Urinary bladder (tissue), 4 donors: ENCODE measurements at places on chromosomes 16 and 17. TPM values are rescaled to one million over a fixed set of nuclear protein-coding genes. Genes with fewer than 3 reads are reported as not detected.

Gene KRT40
- not detected for total RNA-seq

Gene KRT12
- not detected for total RNA-seq

Gene LRRC45
- 8.7 TPM for total RNA-seq

Gene TRPV2
- total RNA-seq = 6.8 TPM

Gene GCGR
- not detected for total RNA-seq

Gene ZNF423
- 14.0 TPM for total RNA-seq

Gene WDR59
- 28.7 TPM for total RNA-seq

Gene ACSM2A
- not detected for total RNA-seq

Gene CISD3
- 1.6 TPM for total RNA-seq

Gene SLC16A6
- total RNA-seq = 0.74 TPM

GRCh38 chr16:68907781-68908181 is 64.5 kb downstream of the TANGO6 start:
- no peak for DNase-seq

GRCh38 chr17:78817123-78817522 is 23.5 kb downstream of the USP36 start:
- DNase-seq = no peak

GRCh38 chr16:25040543-25040942 is 25.4 kb upstream of the ARHGAP17 start:
- DNase-seq = no peak

GRCh38 chr17:78958641-78959127 is 21.0 kb downstream of the LGALS3BP start:
- no peak for DNase-seq

GRCh38 chr17:79798299-79799173 is 1.7 kb upstream of the CBX8 start:
- no peak for DNase-seq

DNA sequence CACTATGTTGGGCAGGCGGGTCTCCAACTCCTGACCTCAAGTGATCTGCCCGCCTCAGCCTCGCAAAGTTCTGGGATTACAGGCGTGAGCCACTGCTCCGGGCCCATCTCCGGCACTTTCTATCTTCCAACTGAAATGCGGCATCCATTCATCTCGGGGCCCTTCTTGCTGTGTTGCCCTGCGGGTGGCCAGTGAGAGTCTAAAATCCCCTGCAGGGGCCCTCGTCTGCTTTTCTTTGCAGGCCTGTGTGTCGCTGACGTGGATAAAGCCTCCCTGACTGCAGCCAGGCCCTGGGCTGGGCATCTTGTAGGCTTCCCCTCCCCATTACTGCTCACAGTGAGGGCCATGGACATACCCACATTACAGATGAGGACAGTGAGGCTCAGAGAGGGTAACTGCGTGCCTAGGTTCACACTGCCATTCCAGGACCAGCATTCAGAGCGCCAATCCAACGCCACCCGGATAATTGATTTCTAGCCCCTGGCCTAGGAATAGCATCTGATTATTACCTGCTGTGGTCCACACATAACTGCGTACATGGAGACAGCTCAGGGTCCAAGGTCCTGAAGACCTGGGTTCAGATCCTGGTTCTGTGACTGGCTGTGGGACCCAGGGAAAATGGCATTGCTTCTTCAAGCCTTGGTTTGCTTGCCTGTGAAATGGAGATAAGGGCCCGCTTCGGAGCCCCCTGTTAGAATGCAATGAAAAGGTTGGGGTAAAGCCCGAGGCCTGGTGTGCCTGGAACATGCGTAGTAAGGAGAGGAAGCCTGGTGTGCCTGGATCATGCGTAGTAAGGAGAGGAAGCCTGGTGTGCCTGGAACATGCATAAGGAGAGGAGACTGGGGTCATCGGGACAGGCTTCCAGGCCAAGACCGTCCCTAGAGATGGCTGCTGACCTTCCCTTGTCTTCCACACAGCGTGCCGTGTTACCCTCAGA is 25.0 kb downstream of the CRISPLD2 start:
- DNase-seq = no peak

DNA sequence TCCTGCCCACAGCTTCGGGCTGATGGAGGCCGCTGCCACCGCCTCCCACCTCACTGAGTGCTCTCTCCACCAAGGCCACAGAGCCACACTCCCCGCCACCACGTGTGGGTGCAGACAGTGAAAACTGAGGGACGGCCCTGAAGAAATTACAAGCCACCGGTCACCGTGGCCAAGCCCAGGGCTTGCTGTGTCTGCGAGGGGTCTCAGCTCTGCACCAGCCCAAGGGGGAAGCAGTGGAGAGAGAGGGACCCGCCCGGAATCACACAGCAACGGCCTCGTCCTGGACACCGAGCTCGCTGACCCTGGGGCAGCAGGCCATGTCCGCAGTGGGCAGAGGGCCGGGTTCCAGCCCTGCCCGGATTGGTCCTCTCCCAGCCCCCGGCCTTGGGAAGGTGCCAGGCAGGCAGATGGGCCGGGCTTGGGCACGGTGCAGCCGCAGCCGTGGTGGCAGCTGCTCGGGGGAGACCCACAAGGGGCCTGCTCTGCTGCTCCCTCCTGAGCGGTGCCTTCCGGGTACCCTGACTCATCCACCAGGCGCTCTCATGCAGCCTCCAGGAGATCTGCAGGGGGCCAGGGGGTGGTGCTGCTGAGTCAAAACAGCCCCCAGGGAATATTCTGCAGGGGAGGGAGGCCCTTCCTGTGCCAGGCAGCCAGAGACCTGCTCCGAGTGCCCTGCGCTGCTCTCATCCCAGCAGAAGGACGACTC is 52.0 kb downstream of the CBFA2T3 start:
- no peak for DNase-seq

DNA sequence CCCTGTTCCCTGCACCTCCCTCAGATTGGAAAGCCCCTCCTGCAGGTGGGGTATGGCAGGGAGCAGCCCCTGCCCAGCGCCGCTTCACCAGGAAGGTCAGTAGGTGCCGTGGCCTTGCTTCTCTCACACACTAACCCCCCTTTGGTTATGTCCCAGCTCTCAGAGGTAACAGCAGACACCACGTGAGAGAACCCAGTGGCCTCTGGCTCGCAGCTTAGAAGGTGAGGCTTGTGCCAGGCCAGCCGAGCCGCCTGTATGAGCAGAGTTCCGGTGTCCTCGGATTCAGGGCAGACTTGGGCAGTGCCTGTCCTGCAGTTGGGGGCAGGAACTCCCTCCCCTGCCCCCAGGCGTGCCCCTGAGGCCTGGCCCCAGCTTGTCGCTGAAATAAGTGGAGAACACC is 47.1 kb downstream of the PRMT7 start:
- DNase-seq = no peak

GRCh38 chr17:45318561-45319230 is 1.9 kb upstream of the MAP3K14 start:
- no peak for DNase-seq

DNA sequence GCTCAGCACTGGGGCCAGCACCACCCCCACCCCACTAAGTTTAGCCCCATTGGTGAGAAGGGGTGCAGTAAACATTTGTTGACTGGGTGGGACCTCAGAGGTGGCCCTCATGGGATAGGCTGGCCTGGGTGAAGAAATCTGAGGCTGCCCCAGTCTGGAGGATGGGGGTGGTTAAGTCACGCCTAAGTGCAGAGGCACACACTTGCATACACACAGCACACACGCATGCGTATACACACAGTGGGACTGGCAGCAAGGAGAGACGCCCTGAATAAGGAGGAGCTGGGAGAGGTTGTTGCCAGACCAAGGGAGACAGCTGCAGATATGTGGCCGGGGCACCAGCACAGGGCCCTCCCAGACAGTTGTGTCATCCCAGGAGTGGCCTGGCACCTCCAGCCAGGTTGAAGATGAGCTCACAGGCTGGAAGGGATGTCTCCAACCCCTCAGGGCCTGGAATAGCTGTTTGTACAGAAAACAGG is 3.0 kb upstream of the BCAR1 start:
- no peak for DNase-seq

DNA sequence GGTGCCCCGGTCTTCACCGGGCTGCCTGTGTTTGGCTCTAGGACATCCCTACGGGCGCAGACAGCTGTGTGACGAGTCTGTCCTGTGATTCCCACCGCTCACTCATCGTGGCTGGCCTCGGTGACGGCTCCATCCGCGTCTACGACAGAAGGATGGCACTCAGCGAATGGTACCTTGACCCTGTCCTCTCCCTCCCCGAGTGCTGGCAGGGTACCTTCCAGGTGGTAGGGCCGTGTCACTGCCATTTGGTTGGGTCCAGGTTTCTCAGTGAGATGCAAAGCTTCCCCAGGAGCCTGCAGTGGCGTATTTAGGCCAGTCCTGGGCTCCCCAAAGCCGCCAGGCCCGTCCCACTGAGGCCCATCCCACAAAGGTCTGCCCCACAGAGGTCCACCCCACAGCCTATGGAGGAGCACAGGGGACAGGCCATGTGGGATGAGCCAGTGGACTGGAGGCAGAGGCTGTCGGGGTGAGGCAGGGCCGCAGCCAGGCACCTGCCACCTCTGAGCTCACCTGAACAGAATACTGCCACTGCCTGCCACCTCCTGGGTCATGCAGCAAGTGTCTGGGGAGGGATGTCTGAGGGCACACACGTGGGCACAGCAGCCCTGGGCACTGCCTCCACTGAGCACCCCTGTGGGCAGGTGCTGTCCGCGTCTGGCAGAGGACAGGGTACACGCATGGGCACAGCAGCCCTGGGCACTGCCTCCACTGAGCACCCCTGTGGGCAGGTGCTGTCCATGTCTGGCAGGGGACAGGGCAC is 31.4 kb upstream of the CHMP6 start:
- no peak for DNase-seq

GRCh38 chr16:75062976-75063346 is 53.6 kb downstream of the LDHD start:
- DNase-seq = no peak

GRCh38 chr17:1376061-1376460 is 24.0 kb downstream of the YWHAE start:
- no peak for DNase-seq

GRCh38 chr17:17445296-17445924 is 31.4 kb upstream of the MED9 start:
- DNase-seq = no peak
